Left ventricle myocardium superior (tissue), 1 donor: ENCODE measurements at places on chromosomes 2 and 18. TPM values are rescaled to one million over a fixed set of nuclear protein-coding genes. Genes with fewer than 3 reads are reported as not detected.

DNA sequence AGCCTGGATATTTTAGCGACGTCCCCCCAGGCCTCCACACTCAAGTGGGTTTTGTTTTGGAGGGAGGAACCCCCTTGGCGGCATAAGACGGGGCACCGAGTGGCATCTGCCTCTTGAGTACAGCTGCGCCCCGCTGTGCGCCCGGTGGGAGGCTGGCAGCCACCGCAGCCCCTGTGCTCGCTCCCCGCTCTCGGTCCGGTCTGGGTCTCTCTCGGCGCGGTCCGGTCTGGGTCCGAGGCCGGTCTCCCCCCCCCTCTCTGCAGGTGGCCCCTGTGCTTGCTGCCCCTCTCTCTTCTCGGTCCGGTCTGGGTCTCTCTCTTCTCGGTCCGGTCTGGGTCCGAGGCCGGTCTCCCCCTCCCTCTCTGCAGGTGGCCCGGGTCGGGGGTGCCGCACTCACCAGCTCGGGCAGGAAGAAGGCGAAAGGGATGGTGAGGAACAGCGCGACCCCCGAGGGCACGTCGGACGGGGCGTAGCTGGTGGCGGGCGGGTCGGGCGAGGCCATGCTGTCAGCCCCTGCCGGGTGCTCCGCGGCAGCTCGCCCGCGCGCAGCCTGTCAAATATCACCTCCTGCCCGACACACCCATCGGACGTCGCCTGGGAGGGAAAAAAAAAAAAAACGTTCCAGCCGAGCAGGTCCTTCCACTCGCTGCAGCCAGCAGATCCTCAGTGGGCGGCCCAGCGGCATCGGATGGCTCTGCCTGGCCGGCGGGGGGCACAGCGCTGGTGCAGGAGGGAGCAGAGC, at the start of gene MALL:
TSS of gene MALL (minus strand) at position 532 of the 742 bp plus-strand sequence. CDS start at position 502, 30 bp downstream.
- DNase-seq = peak; percentile 53

DNA sequence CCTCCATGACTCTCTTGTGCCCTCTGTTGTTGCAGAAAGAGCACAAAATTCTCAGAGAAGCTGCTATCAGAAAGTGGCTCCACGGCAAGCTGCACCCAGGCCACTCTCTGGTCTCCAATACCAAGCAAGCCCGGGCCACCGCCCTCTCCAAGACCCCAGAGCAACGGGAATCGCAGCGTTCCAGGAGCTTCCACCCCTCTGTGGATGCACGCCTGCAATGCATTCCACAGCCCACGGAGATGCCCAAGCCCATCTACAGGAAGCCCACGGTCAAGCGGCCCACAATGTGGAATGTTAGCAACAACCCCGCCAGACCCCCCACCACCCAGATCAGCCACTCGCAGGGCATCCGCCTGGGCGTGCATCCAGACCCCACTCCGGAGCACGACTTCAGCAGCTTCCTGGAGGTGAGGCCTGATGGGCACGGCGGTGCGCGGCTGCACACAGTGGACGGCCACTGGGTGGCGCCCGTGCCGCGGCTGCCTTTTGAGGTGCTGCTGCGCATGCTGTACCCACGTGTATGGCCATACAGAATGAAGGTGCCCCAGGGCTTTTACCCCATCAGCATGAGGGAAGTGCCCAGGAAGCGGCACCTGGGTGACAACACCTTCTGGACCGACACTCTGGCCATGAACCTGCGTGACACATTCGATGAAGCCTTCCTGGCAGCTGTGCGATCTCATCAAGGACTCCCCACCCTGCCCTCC, 6.3 kb downstream of the ANKRD53 start:
- DNase-seq = peak; percentile 79

- no peak for DNase-seq
These were observed 337.2 kb downstream of the NBAS start for GRCh38 chr2:15223887-15224286.

The WNT10A gene
- not detected for total RNA-seq

- peak; percentile 21 for DNase-seq
These were observed 63.2 kb downstream of the ZEB2 start for GRCh38 chr2:144456680-144457079.

DNA sequence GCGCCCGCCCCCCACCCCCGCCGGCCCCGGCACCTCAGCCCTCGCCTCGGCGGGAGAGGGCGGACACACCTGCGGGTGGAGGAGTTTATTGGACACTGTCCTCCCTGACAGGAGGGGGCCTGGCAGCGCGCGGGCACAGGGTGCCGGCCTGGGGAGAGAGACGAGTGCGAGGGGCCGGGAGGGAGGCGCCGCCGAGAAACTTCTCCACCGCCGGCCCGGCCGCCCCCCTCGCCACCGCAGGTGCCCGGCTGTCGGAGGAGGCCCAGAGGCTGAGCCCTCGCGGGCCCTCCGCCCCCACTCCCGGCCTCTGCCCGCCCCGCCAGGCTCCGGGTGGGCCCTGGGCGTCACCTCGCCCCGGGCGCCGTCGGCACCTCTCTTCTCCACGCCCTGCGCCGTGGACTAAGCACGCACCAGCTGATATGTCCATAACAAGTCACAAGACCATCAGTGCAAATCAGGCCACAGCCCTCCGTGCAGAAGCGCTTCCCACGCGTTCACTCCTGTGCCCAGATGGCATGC, 311.3 kb downstream of the CELF4 start:
- DNase-seq = no peak

The RAB11FIP5 gene
- 19.4 TPM for total RNA-seq

DNA sequence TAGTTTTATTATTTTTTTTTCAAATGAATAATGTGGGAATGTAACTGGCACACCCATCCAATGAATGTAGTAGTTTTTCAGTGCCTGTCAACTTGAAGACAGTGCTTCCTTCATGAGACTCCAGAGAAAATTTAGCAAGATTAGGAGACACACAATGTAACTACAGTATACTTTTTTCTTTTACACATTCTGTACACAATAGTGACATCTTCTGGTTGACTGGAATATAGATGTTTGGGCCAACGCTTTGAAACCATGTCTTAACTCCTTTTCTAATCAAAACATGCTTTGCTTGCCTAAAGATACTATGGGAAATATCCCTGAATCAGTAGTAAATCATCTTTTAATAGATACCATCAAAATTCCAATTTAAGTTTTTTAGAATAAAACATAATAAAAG, 229.5 kb upstream of the ZC3H15 start:
- DNase-seq = no peak

- no peak for DNase-seq
These were observed 1052.8 kb upstream of the NRXN1 start for GRCh38 chr2:52084759-52085158.

GRCh38 chr2:166413255-166413654, 37.5 kb upstream of the SCN9A start:
- no peak for DNase-seq

DNA sequence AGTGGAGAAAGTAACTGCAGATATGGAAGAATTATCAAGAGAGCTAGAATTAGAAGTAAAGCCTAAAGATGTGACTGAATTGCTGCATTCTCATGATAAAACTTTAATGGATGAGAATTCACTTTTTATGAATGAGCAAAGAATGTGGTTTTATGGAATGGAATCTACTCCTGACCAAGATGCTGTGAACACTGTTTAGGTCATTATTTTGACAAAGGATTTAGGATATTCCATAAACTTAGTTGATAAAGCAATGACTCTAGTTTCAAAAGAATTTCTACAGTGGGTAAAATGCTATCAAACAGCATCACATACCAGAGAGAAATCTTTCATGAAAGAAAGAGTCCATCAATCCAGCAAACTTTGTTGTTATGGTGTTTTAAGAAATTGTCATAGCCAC, 1317.7 kb upstream of the ACVR2A start:
- DNase-seq = no peak

DNA sequence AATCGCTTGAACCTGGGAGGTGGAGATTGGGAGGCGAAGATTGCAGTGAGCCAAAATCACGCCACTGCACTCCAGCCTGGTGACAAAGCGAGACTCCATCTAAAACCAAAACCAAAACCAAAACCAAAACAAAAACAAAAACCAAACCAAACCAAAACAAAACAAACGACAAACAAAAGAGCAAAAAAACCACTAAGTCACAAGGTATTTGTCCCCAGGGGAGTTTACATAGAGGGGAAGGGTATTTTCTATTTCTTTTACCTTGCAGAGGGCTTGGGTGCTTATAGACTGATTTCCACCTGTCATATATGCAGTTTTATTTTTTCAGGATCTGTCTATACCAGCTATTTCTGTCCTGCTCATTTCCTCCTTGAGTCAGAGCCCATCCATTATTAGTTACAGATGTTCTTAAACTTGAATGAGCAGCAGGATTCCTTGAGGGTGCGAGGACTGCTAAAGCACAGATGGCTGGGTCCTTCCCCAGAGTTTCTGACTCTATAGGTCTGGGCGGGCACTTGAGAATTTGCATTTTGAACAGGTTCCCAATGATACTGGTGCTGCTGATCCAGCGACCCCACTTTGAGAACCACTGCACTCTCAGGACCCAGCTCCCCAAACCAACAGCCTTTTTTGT, 102.2 kb upstream of the UXS1 start:
- no peak for DNase-seq

The HRH4 gene
- total RNA-seq = 0.17 TPM

The DYNAP gene
- total RNA-seq = not detected

The CNDP1 gene
- not detected for total RNA-seq

GRCh38 chr2:165452327-165452726, 17.2 kb upstream of the CSRNP3 start:
- DNase-seq = no peak

The ANKRD23 gene
- total RNA-seq = 5.5 TPM

DNA sequence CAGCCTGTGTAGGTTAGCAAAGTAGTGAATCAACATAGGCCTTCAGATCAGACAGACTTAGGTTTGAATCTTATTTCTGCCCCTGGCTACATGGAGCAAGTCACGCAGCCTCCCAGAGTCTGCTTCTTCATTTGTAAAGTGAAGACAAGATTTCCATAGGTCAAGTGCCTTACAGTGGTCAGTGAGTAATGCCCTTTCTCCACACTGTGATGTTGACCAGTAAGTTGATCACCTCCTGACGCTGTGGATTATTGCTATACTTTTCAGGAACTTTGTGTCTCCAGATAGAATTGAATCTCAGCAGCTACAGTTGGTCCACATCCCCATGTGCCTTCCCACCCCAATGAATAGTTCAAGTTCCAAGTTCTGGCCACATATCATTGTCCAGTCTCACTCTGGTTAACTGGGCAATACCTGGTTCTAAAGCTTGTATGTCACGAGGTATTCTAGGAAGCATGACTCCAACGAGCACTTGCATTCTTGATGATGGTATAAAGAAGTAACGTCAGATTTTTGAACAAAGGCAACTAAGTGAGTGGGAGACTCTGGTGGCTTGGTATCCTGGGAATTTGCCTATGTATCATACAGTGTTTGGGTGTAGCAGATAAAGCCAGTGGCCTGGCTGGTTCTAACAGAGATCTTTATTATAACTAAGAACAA, 2.1 kb upstream of the CLIP4 start:
- DNase-seq = no peak

- no peak for DNase-seq
These were observed 530.0 kb downstream of the BCL11A start for GRCh38 chr2:60023256-60023985.

DNA sequence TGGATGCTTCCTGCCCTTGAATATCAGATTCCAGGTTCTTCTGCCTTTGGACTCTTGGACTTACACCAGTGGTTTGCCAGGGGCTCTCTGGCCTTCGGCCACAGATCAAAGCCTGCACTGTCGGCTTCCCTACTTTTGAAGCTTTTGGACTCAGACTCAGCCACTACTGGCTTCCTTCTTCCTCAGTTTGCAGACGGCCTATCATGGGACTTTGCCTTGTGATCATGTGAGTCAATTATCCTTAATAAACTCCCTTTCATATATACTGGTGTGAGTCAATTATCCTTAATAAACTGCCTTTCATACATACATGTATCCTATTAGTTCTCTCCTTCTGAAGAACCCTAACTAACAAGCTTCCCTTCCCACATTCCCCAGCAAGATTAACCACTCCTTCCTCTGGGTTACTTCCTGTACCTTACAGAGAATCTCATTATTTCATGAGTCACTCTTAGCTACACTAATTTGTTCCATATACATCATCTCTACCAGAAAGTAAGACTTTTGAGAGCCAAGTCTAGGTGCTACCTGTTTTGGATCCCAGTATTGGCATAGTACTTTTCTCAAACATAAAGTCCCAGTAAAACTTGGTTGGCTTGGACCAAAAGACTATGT, 31.3 kb upstream of the LRATD1 start:
- DNase-seq = no peak

GRCh38 chr2:204486805-204487204, 58.5 kb upstream of the PARD3B start:
- DNase-seq = no peak

The ADGRF3 gene
- total RNA-seq = not detected

The SGPP2 gene
- total RNA-seq = 30.6 TPM

- DNase-seq = no peak
These were observed 287.2 kb downstream of the CYP26B1 start for GRCh38 chr2:71860381-71860926.

The HJURP gene
- 0.52 TPM for total RNA-seq

The PKDCC gene
- total RNA-seq = 77.1 TPM

- no peak for DNase-seq
These were observed 291.5 kb downstream of the PTH2R start for GRCh38 chr2:208698114-208698513.

GRCh38 chr2:21050164-21050563, 6.3 kb upstream of the APOB start:
- DNase-seq = no peak

- DNase-seq = no peak
These were observed 185.4 kb upstream of the OSR1 start for GRCh38 chr2:19543663-19544383.

The ATP8B1 gene
- total RNA-seq = 4.0 TPM

The C2orf66 gene
- total RNA-seq = not detected

GRCh38 chr2:241818229-241818942, 9.4 kb downstream of the NEU4 start:
- no peak for DNase-seq

GRCh38 chr2:47061944-47062678, 93.0 kb downstream of the STPG4 start:
- no peak for DNase-seq

DNA sequence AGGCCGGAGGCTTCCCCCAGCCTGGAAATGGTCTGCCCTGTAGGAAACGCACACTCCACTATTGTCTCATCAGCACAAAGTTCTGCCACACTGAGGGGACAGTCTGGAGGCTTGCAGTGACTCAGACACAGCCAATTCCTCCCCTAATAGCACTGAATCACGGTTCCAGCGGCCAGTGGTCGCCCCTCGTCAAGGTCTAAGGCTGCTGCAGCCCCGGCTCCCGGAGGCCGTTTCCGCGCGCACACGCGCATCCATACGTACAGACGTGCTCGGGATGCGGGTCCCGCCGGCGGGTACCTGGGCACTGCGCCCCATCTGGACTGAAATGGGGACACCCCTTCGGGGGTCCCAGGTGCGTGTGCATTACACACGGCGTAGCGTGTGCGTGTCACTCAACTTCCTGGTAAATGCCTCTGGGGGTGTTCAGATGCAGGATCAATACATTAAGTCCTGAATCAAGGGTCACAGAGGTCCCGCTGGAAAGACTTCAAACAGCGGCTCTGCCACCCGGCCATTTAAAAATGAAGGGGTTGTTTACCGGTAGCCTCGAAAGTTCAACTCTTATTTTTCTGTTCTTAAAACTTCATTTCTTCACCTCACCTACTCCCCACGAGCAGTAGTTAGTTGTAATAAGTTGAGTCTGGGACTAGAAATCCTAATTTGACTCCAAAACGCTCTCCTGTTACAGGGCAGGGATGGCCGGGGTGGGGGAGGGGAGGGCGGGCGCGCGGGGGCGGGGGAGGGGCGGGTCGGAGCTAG, 572 bp upstream of the ZNF516 start:
- DNase-seq = peak; percentile 52

- DNase-seq = no peak
These were observed 1.0 kb upstream of the ZEB2 start for GRCh38 chr2:144520756-144521487.

GRCh38 chr2:2698182-2699120, 367.4 kb upstream of the MYT1L start:
- DNase-seq = no peak
